ENCODE measurements at places on chromosomes 12 and 14.

DNA sequence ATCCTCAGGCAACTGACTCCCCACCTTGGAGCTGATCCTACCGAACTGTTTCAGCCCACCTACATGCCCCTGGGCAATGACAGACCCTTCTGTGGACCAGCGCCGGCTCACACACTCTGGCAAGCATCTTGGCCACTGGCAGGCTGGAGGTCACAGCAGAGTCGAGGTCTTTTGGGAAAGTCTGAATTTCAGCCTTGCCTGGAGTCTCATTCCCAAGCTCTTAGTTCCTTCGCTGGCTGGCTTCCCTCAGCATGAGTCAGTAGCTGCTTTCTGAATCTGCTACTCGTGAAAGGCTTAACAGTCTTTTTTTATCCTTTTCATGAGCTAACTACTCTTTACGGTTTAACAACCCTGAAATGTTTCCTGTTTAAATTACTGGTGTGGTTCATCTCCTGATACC is 44.5 kb downstream of the ASCL4 start:
- DNase-seq = no peak

- no peak for DNase-seq
Observed at GRCh38 chr14:54440037-54440436, 1.1 kb downstream of the CNIH1 start.

GRCh38 chr12:67498991-67499390 is 149.6 kb upstream of the DYRK2 start:
- DNase-seq = no peak

DNA sequence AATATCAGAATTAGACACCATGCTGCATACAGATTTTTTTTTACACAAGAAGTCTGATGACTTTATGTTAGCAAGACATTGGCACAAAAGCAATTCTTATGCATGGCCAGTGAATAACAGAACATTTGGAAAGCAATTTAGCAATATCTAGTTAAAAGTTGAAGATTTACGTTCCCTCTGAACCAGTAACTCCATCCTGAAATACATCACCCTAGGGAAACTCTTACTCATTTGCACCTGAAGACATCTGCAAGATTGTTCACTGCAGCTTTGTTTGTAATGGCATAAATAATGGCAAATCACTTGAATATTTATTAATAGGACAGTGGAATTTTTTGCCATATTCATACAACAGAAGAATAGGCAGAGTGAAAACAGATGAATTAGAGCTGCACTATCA is 670.0 kb upstream of the NOVA1 start:
- no peak for DNase-seq

GRCh38 chr14:65070471-65070976 is 31.8 kb downstream of the MAX start:
- peak; percentile 94 for DNase-seq

- peak; percentile 84 for DNase-seq
Observed at GRCh38 chr12:74537126-74537706, 419 bp upstream of the ATXN7L3B start.

DNA sequence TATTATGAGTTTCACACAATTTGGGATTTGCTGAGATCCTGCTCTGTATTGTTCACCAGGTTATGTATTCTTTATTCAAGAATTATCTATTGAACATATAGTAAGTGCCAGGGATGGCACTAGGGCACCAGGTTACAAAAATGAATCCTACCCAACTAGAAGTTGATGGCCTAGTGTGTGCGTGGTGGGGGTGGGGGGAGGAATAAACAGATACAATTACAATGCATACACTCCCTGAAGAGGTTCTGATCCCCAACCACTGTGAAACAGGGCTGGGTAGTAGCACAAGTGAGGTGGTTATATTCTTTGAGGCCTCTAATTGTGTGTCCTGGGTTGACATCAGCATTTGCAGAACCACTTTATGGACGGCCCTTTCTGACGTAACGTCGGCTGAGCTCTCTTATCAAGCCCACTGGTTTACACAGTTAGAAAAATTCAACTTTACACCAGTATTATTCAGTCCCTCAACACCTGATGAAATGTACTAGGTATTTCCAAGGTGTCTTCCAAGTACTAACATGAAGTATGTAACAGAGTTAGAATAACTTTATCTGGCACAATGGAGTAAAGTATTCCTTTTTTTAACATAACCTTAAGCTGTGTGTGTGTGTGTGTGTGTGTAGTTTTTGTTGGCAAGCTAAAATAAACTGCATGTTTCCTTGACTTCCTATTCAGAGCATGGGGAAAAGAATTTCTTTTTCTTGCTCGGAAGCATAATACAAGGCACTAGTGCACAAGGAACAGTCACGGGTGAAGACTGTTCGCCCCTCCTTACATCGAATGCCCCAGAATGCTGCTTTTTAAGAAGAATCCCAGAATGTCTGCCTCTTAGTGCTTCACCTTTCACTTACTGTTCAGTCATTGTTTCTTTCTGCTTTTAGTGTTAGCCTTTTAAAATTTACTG is 8.1 kb upstream of the GLRX5 start:
- peak; percentile 28 for DNase-seq

GRCh38 chr12:115597157-115597712 is 680.3 kb downstream of the MED13L start:
- no peak for DNase-seq

- no peak for DNase-seq
Observed at GRCh38 chr12:22993609-22994315, 368.8 kb downstream of the ETNK1 start.

DNA sequence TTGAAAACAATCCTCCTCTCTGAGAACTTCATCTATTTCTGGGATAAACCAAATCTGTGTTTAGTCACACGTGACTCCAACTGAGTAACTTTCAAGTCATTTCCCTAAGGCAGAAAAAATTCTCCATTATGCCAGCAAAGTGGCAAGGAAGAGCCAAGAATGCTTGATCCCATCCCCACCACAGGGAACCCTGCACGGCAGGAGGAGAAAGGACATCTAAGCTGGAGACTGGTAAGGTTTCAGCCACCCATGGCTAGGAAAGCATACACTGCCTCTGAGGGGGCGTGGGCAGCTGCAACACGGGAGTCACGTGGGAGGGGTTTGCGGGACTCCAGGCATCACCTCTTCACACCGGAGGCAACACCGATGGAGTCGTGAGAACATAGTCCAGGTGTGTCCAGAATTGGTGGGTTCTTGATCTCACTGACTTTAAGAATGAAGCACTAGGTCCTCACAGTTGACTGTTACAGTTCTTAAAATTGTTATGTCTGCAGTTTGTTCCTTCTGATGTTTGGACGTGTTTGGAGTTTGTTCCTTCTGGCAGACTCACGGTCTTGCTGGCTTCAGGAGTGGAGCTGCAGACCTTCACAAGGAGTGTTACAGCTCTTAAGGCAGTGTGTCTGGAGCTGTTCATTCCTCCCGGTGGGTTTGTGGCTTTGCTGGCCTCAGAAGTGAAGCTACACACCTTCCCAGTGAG is 2.7 kb upstream of the SIVA1 start:
- no peak for DNase-seq

GRCh38 chr14:58739674-58740073 is 101.9 kb downstream of the DACT1 start:
- DNase-seq = no peak

GRCh38 chr12:130868412-130868811 is 3.5 kb upstream of the RAN start:
- DNase-seq = no peak

DNA sequence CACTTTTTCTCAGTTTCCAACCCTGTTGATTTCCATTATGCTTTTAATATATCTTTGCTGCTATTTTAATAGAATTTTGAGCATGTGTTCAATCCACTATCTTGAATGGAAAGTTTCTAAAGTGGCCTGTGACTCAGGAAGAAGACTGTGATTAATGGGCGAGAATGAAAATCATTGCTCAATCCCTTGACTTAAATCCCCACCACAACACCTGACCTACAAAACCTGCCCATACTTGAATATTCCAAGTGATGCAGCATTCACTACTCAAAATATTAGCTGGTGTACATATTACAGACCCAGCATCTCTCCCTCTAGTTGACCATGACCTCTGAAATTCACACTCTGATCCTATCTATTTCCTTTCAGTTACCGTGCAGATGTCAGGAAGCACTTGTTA is 1.3 kb upstream of the OAS3 start:
- DNase-seq = no peak

- DNase-seq = peak; percentile 29
Observed at GRCh38 chr14:62711351-62712023, 333.8 kb downstream of the KCNH5 start.

- peak; percentile 94 for DNase-seq
Observed at GRCh38 chr12:3533703-3534386, 42.8 kb downstream of the PRMT8 start.

DNA sequence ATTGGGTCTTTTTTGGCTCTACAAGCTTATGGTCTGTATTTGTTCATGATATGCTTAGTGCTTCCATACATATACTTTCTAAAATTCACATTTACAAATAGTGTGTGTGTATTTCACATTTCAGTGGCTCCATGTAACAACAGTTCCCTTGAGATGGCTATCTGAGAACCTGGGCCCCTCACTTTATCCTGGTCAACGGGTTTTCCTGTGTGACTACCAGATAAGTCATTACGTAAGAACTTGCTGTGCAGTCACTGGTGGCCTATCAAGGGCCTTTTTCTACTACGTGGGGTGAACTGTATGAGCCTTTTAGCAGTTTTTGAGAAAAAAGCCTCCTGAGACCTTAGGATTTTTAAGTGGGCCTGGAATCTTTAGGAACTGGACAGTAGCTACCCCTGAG is 454.1 kb downstream of the PCNX1 start:
- DNase-seq = no peak

DNA sequence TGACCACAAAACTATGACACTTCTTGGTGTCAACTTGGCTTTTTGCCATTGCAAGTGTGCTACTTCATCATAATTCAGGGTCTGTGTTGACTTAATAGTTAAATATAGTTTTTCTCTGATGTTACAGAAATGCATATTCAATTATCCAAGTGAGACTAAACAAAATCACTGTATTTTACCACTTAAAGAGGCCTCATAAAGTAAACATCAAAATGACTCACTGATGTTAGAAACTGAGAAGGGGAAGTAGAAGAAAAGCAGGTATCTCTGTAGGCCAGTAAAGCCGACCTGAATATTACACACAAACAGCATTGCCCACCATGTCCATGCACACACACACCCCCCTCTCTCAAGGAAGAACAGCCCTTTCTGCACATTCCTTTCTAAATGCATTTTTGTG is 55.4 kb downstream of the RPAP3 start:
- DNase-seq = no peak

DNA sequence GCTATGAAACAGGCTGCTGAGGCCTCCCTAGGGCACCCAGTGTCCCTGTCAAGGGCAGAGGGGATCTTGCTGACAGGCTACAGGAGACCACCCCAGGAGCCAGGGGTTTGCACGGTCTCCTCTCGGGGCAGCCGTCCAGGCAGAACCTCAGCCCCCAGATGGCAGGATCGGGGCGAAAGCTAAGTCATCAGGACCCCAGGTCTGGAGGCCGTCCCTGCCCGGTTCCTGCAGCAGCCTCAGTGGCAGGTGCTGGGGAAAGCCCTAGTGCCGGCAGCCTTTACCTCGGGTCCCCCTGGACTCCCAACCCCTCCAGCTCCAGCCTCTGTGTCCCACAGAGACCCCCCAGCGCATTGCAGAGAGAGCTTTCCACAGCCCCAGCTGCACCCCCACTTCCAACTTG is 103.8 kb upstream of the C14orf180 start:
- DNase-seq = no peak

- no peak for DNase-seq
Observed at GRCh38 chr14:96246539-96246847, 9.5 kb upstream of the BDKRB1 start.

GRCh38 chr12:56954958-56955355 is 2.5 kb downstream of the RDH16 start:
- DNase-seq = no peak

DNA sequence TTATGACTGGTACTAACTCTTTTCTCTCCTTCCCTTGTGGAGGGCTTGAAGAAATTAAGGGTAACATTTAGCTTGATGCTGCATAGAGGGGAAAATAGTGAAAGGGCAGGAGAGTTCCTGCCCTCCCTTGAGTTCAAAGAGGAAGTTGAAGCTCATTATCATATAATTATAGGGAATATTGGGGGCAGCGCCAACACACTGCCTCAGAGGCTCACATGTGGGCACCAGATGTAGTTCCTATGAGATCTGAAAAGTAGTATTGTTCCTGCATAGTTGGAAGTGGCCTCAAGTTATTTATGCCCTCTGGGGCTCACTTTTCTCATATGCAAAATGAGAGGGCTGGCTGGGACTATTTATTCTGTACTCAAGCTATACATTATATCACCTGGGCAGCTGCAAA is 33.0 kb upstream of the FGF23 start:
- no peak for DNase-seq

DNA sequence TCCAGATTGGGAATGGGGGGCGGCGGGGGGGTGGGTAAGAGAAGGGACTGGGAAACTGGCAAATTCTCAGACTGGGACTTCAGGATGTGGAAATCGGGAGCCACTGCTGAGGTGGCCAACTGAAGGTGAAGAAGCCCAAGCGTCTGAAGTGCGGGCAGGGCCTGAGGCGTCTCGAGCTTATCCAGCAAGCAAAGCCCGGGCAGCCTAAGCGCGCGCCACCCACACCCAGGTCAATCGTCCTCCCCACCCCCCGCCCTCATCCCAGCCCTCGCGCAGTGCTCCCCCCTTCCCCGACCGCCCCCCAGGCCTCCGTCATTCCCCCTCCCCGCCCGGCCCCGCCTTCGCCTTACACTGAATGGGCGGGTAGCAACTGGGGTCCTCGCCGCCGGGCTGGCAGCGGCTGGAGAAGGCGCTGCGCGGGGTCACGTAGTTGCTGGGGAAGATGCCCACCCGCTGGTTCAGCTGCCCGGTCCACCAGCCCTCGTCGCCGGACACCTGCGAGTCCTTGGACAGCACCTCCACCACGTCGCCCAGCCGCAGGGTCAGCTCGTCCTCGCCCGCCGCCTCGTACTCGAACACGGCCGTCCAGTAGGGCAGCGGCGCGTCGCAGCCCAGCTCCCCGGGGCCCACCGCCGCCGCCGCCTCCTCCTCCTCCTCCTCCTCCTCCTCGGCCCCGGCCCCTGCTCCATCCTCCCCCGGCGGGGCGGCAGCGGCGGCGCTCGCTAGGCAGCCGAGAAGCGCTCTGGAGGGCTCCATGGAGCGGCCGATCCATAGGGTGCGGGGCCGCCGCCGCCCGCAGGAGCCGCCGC is 693 bp downstream of the MAP3K9 start:
- DNase-seq = peak; percentile 48

GRCh38 chr12:79725987-79726386 is 35.2 kb upstream of the PAWR start:
- DNase-seq = no peak

DNA sequence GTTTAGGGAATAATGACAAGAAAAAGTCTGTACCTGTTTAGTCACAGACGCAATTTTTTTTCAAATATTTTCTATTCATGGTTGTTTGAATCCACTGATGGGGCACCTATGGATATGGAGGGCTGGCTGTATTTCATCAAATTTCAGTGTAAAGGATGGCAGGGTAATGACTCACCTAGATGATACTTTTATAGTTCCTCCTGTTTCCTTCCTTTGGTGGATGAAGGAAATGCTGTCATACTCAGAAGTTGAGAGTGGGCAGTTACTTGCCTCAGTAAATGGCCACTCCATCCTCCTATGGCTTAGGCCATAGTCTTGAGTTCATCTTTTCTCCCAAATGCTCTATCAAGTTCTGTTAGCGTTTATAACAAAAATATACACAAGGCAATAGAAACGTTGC is 18.9 kb upstream of the C12orf71 start:
- DNase-seq = no peak

Data from NCI-H345 (cell line).